ENCODE measurements at places on chromosomes 6 and 20.

- no peak for DNase-seq
These were observed 214.2 kb upstream of the QKI start for GRCh38 chr6:163200289-163200688.

DNA sequence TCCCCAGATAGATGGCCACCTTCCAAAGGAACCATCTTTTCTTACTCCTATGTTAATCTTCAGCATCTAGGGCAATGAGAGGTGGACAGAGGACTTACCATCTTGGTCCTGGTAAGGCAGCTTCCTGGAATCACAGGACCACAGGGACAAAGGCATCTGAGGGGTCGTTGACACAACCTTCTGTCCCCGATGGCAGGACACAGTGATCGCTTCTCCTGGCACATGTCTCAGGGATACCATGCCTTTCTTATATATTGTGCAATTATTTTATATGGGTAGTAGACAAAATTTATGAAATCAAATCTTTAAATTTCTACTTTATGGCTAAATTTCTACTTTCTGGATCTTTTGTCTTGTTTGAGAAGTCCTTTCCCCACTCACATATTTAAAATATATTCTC lies 20.1 kb downstream of the SERPINB1 start:
- DNase-seq = no peak

DNA sequence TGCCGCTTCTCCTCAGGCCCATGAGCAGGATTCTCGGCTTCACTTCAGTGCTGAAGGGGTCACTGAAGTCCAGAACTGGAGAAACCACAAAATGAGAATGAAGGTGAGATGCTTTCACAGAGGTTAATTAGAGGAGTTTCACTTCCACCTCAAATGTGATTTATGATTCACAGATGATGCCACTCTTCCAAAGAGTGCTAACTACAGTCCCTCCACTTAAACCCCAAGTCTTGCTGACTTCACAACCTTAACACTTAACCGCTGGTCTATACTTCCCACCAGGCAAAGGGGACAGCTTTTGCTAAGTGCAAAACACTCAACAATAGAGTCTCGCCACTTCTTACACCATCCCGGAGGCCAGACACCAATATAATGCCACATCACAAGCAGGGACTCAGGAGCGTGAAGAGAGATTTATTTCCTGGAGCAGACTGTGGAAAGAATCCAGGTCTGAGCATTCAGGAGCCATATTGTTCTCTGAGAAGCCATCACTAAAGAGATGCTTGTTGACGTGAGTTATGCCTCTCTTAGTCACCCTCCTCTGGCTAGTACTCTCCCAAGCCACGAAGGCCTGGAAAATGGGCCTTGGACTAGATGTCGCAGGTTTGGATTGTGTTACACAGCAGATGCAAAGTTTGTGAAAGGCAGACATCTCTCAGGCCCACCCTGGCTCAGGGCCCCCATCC lies 24.4 kb downstream of the RRAGD start:
- DNase-seq = no peak

DNA sequence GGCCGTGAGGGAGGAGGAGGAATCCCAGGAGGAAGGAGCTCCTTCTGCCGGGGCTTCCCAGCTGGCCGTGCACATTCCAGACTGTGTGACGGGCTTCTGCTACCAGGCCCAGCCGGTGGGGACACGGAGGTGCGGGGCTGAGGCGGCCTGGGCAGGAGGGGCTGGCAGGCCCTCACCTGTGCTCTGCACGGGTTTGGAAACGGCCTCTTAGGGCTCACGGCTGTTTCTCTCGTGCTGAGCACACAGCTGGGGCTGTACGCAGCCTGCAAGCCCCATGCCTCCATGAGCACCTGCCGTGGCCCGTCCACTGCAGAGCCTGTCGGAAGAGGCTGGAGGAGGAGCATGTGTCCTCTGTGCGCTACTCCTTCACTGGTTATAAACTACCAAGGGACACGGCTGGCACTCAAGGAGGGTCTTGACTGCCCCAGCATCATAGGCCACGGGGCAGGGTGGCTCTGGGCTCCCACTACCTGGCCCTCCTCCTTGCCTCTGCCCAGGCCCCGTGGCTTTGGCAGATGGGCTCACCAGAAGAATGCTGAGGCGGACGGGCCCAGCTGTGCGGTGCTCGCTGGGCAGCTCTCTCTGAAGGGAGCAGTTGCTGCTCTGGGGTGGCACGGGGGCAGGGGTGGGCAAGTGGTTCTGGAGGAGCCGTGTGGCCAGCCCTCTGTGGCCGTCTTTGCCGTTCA lies 15.8 kb downstream of the NPEPL1 start:
- no peak for DNase-seq

GRCh38 chr6:47852727-47853126 lies 70.9 kb downstream of the OPN5 start:
- DNase-seq = no peak

DNA sequence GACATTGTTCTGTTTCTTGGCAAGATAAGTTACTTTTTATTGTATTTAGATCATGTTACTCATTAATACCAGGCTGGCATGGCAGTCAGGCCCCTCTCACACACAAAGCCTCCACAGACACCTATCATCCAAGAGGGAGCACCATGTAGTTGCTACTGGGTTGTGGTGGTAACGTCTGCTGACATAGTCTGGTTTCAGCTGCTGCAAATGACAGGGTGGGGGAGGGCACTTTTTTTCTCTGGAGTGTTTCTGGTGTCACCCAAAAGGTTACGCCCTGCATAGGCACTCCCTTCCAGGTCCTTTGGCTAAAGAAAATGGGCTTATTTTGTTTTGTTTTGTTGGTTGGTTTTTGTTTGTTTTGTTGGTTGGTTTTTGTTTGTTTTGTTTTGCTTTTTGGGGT lies 236.4 kb upstream of the RIMS1 start:
- no peak for DNase-seq

DNA sequence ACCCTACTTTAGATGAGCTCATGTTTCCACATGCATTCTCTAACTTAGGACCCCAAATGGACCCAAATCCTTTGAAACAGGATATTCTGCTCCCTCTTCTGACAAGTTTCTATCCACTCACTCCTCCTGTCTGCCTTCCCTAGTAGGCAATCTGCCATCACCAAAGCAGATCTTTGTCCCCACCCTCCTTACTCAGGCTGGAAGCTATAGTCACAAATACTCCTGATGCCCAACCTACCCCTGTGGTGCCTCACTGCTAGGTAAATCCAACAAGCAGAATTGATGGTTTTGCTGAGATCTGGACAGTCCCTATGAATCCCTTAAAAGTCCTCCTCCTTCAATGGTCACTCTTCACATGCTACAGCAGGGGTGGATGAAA lies 21.7 kb downstream of the ELOVL5 start:
- DNase-seq = no peak

DNA sequence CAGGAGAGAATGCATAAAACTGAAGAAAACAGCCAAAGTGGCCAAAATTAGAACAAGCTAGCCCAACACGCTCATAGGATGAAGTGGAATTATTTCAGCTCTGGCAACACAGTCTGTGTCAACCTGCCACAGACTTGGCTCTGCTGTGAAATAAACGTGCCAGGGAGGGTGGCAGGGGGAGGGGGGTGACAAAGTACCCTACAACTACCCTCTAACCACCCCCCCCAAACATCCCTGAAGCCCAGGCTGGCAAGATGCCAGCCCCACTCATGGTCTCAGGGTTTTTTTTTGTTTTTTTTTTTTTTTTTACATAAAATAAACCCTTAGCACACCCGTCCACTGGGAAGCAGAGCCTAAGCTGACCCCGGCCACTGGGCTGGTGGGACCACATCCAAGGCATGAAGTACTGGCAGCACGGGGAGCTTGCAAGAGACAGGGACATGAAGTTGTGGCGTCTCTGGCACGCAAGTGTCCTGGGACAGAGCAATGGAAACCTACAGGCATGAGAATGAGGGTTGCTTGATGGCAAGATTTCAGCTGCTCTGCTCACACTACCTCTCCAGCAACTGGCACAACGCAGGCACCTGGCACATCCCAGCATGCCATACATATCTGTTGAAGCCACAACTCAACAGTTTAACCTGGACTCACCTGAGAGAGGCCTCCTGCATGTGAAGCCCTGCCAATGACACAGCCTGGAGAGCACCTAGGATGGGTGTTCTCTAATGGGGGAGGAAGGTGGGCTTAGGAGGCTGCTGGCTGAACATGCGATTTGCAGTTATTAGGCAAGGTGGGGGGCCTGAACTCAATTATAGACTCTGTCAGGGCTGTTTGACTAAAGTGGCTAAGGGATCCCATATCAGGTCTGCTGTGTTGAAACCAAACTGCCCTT lies 76.4 kb downstream of the TRAM2 start:
- DNase-seq = no peak

DNA sequence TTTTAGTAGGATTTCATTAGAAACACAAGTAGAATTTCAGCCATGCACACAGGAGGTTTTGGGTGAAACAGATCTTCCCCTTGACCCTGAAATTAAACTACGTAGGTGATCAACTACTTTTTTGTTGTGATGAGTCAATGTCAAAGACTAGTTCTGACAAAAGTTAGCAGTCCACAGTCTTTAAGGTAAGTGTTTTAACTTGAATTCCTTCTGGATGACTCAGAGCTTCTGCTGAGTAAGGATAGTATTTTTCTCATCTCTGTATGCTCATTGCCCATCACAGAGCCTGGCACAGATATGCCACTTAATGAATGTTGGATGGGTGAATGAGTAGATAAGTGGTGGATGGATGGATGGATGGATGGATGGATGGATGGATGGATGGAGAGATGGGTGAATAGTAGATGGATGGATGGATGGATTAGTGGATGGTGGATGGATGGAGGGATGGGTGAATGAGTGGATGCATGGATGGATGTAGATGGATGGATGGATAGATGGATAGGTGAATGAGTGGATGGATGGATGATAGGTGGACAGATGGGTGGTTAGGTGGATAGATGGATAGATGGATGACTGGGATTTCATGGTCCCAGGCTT lies 165.3 kb downstream of the ZMYND8 start:
- DNase-seq = no peak

- DNase-seq = no peak
These were observed 41.1 kb downstream of the CNR1 start for GRCh38 chr6:88124925-88125557.

DNA sequence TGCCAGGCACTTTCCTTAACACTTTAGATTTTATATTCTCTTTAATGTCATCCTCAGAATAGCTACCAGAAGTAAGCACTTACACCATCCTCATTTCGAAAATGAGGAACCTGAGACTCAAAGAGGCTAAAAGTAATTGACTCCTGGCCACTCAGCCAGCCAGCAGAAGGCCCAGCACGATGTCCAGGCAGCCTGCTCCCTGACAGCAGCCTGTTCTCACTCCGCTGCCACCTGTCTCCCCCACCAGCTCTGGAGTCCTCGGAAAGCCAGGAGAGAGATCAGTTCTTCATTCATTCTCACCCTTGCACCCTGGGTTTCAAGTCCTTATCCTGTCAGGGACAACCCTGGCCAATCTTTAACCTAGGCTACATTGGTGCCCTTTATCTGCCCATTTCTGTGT lies 174.0 kb downstream of the SASH1 start:
- DNase-seq = no peak

- DNase-seq = peak; percentile 44
These were observed 12.8 kb downstream of the PTPRK start for GRCh38 chr6:128507337-128508310.

GRCh38 chr6:558089-558488 lies 98.8 kb downstream of the HUS1B start:
- DNase-seq = no peak

GRCh38 chr6:85537055-85537494 lies 56.6 kb downstream of the SNX14 start:
- DNase-seq = no peak

- no peak for DNase-seq
These were observed 7.4 kb upstream of the TRIM39 start for GRCh38 chr6:30319146-30319835.

DNA sequence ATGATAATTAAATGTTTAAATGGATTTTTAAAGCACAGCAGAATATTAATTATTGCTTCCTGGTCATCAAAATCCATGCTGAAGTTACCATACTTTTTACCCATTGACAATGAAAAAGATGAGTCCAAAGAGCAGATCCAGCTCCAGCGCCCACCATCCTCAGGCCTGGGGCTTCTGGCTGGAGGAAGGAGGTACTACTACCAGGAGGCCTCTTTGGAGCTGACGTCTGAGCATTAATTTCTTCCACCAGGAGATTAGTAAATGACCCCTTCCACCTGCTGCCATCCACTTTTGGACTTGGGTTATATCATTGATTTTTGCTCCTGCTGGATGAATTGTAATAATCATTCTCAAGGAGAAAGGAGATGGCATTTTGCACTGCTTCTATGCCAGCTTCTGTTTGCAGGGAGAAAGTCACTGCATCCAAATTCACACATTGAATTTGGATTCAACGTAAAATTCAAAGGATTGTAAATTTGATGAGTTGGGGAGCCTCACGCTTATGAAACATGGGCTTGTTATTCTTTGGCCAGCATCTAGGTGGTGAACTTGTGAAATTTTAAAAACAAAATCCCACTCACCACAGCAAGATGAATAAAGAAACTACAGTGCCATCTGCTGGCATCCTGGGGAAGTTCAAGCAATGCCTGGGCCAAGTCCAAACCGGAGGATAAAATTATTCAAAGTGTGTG lies 121.8 kb downstream of the SASH1 start:
- DNase-seq = peak; percentile 79

- no peak for DNase-seq
These were observed 231.3 kb downstream of the ERMARD start for GRCh38 chr6:169982461-169983386.

GRCh38 chr20:3045042-3045815 lies 623 bp upstream of the MRPS26 start:
- DNase-seq = no peak

DNA sequence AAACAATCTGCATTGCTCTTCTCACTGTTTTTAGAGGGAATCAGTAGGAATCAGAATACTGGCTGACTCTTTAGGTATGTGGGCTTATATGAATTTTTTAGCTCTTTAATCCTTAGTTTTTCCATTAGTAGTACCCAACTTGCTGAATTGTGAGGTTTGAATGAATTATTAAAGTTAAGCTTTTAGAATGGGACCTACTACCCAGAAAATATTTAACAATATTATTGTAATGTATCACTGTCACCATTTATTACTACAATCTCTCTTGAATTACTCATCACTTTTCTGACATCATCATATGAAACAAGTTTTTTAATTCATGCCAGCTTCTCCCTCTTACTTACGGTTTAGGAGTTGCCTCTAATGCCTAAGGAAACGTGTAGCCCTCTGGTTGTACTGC lies 212.7 kb downstream of the BCKDHB start:
- no peak for DNase-seq

DNA sequence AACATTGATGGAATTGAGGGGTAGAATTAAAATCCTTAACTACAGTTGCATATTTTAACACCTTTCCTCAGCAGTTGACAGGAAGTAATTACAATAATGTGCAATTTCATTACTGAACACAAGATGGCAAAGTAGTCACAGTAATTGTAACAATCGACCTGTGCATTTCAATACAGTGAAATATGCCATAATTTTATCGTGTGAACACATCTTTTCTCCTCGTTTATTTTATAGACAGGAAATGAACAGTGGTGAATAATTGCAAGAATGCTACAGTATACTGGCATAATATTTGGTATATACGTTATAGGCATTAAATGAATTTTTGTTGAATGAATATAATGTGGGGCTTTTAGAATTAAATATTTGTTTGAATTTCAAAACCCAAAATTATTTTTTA lies 25.0 kb downstream of the CYB5R4 start:
- peak; percentile 41 for DNase-seq

All from globus pallidus (tissue), 1 donor.